ENCODE measurements at places on chromosomes 5 and 9.

GRCh38 chr9:13144166-13144775, 135.2 kb downstream of the MPDZ start:
- no peak for DNase-seq

DNA sequence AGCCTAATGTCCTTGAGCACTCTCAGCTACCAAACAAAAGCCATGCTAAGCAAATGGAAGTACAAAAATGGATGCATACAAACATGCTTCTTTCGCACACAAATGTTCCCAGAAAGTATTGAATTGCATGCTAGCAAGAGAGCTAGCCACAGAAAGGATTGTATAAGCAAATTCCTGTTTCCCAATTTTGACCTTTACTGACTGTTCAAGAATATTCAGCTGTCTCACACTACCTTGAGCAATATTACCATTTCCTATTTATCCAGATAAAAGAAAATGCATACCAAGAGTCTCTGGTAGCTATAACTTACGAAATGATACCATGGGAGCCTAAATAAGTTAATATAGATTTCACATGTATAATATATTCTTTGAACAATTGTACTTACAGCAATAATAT, 264.6 kb downstream of the TMEM167A start:
- DNase-seq, result no peak

- no peak for DNase-seq
Measured at GRCh38 chr5:171479776-171480125, 60.3 kb downstream of the FGF18 start.

DNA sequence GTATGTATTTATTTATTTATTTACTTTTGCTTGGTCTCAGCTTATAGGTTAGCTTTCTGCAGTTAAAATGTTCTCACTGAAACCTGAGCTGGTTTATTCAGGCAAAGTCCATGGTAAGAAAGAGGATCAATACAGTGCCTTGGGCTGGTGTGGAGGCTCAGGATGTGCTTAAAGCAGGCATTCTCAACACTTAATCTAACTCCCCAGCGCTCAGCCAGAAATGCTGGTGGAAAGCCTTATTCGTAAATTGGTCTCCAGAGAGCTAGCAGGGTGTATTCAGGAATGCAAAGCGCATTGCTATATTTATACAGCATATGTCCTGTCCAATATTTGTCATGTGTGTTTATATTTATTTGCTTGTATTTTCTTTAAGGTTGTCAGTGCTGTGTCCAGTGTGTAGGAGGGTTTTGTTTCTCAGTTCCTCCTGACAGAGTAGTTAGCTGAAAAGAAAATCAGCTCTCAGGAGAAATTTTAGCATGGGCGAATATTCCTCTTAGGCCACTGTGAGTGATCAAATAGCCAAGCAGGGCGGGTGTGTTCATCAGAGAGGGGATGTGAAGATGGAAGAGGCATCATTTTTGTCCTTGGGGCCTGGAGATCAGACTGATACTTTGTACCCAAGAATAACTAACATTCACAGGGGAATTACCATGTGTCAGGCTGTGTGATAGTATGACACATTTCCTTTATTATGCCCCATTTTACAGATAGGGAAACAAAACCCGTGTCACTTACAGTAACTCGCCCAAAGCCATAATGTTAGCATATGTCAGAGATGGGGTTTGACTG, 65.8 kb downstream of the DOCK2 start:
- no peak for DNase-seq

DNA sequence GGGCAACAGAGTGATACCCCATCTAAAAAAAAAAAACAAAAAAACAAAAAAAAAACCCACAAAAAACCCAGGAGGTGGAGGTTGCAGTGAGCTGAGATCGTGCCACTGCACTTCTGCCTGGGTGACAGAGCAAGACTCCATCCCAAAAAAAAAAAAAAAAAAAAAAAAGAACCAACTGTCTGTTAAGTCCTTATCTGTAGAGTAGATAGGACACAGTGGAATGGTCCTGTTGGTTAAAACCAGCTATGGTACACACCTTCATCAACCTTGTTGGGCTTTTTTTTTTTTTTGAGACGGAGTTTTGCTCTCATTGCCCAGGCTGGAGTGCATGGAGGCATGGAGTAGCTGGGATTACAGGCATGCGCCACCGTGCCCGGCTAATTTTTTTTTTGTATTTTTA, 12.2 kb downstream of the SLC25A25 start:
- no peak for DNase-seq

- DNase-seq, result no peak
Measured at GRCh38 chr9:90290716-90291485, 351.7 kb downstream of the DIRAS2 start.

DNA sequence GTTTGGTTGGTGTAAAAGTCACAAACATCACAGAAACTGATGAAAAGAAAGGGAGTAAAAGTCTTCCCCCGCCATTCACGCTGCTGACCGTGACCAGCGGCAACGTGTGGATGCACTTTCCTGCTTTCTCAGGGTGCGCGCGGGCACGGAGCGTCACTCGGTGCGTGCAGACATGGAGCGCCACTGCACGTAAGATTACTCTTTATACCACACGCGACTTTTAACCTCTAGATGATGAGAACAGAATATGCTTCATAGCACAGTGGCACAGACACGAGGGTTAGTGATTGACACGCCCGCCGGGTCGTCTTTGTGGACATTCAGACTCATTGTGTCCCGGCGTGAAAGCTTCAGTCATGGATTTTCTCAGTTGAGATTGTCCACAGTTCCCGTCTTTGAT, 15.7 kb downstream of the CEP72 start:
- no peak for DNase-seq

DNA sequence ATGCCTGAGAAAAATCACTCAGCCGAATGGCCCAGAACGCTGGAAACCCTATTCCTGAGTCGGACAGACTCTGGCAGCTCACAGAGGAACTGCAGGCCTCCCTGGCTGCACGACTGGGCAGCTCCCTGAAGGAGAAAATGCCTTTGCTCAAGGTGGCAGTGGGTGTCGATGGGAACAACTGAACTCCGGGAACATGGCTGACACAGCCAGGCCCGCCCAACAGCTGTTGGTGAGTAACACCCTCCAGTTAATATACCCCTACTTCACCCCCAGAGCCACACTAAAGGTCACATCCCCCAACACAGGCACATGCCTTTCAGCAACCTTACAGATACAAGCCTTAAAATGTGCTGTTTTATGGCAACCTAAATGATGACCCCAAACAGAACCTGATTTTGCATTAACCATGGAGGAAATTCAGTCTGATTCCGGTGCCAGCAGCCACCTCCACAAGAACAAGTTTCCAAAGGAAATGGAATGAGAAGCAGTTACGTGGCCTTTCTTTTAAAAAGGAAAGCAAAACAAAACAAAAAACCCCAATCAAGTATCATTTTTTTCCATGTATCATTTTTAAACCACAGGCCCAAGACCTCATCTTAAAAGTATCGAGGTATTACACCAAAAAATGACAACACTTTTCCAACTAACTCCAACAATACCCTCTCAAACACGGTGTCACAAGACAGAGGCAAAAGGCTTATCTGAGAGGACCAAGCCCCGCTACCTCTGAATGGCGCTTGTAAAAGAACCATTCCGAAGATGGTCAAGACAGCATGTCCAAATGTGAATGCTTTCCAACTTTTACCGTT, 3.1 kb downstream of the KLF9 start:
- DNase-seq, result peak; percentile 64

- DNase-seq, result no peak
Measured at GRCh38 chr9:23707249-23707648, 118.8 kb downstream of the ELAVL2 start.

- DNase-seq, result no peak
Measured at GRCh38 chr5:154722097-154722496, 33.1 kb upstream of the LARP1 start.

DNA sequence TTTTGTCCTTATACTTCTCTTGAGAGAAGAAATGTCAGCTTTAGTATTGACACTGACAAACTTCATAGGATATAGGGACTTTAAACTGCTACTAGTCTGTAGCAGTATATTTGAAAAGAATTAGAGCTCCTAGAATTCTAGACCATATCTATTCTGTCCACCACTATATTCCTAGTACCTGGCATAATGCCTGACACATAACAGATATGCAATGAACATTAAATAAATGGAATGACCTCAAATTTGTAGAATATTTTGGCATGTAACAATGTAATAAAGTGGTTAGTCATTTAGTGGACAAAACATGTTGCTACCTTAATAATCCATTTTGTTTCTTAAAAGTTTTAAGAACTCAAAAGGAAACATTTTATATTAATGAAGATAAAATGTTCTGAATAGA, 57.5 kb downstream of the HOMER1 start:
- no peak for DNase-seq

DNA sequence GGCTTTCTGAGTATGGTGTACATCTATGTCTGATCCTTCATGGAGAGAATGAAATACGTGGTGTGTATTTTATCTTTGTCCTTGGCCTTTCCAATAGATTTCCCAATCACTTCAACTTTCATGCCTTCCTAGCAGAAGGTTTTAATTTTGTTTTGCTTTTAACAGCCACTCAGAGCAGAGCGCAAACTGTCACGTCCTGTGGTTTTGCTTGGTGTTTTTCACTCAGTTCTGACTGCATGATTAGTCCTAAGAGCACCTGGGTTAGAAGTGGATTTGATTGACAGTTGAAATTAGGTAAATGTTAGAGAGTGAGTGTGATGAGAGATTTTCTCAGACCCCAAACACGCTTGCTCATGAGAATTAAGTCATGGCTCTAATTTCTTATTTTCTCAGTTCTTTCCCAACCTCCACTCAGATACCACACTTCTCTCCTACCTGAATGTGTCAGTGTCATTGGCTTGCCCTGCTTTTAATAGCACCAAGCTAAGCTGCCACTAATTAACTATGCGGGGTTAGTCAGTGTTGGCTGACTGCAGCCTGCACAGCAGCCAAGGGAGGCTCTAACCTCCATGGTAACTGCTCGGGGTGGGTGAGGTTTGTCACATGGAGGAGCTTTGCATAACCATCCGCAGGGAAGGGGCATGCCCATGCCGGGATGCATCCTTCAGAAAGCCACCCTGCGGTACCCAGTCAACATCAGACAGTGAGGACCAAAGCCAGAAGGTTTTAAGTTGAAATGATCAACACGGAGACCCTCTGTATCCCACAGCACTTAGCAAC, 173.4 kb downstream of the NR3C1 start:
- no peak for DNase-seq

- DNase-seq, result no peak
Measured at GRCh38 chr9:37668116-37668601, 17.4 kb downstream of the FRMPD1 start.

GRCh38 chr5:76372323-76373054, 30.6 kb upstream of the IQGAP2 start:
- DNase-seq, result no peak

DNA sequence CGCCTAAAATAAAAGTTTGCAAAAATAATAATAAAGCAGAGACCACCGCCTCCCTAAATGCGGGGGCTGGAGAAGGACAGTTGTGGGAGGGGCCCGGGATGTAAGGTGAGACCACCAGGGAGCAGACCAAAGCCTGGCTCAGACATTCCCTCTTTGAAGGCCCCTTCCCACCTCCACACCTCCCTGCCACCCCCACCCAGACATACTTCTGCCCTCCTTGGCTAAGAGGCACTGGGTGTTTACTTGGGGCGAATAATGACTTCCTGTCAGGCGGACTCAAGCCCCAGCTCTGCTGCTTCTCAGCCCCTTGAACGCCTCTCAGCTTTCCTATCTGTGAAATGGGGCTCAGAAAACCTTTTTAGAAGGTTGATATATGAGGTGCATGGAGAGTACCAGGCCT, 58.8 kb upstream of the GGTA1 start:
- no peak for DNase-seq

All from activated CD8-positive, alpha-beta memory T cell treated with anti-CD3 and anti-CD28 coated beads, Interleukin-2, amount 50 U/mL, for 4 hours (primary cell).